ENCODE measurements at places on chromosomes 4 and X.

DNA sequence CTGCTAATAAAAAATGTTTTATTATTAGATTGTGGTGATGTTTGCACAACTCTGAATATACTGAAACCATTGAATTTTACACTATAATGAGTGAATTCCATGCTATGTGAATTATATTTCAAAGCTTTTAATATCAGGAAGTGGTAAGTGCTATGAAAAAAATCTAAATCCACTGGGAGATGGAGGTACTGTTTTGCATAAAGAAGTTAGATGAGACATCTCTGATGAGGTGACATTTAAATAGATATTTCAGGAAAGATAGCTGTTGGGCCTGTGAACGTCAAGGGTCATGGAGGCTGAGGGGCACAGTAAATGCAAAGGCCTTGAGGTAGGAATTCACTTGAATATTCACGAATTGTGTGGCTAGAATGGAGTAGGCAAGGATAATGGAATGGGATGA is 12.3 kb downstream of the DCUN1D4 start:
- no peak for DNase-seq

- DNase-seq, result no peak
Measured at GRCh38 chr4:141238186-141238585, 17.5 kb downstream of the ZNF330 start.

- no peak for DNase-seq
Measured at GRCh38 chr4:154081391-154081790, 292.5 kb upstream of the SFRP2 start.

DNA sequence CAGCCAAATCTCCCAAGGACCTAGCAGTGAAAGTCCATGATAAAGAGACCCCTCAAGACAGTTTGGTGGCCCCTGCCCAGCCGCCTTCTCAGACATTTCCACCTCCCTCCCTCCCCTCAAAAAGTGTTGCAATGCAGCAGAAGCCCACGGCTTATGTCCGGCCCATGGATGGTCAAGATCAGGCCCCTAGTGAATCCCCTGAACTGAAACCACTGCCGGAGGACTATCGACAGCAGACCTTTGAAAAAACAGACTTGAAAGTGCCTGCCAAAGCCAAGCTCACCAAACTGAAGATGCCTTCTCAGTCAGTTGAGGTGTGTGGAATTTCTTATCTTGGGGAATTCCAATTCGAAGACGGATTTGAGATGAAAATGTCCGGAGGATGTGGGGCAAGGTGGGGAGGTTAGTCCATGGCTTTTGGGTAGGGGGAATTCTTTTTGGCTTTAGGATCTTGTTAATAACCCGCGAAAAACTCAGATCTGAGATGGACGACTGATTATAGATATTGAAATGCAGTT is 112.5 kb downstream of the AFF1 start:
- DNase-seq, result no peak

GRCh38 chr4:52431869-52432268 is 227.2 kb downstream of the USP46 start:
- no peak for DNase-seq
